ENCODE measurements at places on chromosomes 16 and 17. TPM values are rescaled to one million over a fixed set of nuclear protein-coding genes. Genes with fewer than 3 reads are reported as not detected.

Gene IRF8
- 29.5 TPM for total RNA-seq

Gene CHST4
- total RNA-seq: not detected

DNA sequence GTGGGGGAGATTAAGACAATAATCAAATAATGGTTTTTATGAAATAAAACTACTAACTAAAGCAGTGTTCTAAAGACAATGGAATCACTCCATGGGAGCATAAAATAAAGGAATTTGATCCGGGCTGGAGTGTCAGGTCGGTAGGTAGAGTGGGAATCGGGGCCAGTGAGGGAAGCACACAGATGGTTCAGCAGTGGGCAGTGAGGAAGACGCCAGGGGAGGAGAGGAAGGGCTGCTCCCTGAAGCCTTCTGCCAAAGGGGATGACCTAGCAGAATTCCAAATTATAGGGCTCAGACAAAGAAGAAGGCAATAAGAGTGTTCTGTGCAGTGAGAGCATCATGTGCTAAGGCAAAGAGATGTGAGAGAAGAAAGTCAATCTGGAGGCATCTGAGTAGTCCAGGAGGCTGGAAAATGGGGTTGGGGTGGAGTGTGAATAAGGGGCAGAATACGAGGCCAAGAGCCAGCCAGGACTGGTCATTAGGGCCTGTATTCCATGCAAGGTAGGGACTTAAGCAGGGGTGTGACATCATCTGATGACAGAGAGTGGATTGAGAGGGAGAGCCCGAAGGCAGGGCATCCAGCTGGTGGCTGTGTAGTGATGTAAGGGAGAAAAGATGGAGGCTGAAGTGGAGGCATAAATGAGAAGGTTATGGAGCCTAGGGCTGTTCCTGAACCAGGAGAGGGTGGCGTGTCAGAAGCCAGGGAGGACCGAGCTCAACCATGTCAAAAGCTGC is 137.6 kb downstream of the COPRS start:
- no peaks in the 10 kb centered on the region for H3K36me3 ChIP-seq
- no peaks in the 10 kb centered on the region for H3K27me3 ChIP-seq
- no peaks in the 10 kb centered on the region for H3K4me1 ChIP-seq
- no peak overlapping the region for H3K4me3 ChIP-seq

DNA sequence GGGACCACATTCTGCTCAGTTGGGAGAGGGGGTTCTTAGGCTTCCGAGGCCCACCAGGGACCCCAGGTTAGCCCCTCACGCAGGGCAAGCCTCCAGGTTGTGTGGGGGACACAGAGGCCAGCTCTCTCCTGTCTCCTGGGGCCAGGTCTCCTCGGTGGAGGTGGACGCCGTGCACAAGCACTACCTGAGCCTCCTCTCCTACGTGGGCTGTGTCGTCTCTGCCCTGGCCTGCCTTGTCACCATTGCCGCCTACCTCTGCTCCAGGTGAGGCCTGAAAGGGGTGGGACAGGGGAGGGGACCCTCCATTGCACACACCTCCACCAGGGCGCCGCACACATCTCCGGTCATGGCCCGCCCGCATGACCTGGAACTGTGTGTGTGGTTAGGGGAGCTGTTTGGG is 10.9 kb upstream of the ADGRG3 start:
- no peak overlapping the region for H3K4me3 ChIP-seq
- no peaks in the 10 kb centered on the region for H3K4me1 ChIP-seq
- DNase-seq: no peak
- H3K36me3 ChIP-seq: peaks cover 21% of the 10 kb centered on the region
- no peaks in the 10 kb centered on the region for H3K27me3 ChIP-seq

- H3K4me3 ChIP-seq: peak overlapping the region; percentile 94
- peaks cover 5% of the 10 kb centered on the region for H3K36me3 ChIP-seq
- peak overlapping the region; percentile 98 for H3K27ac ChIP-seq
- H3K27me3 ChIP-seq: no peaks in the 10 kb centered on the region
These were observed 789 bp downstream of the CSNK1D start for GRCh38 chr17:82272495-82273326.

DNA sequence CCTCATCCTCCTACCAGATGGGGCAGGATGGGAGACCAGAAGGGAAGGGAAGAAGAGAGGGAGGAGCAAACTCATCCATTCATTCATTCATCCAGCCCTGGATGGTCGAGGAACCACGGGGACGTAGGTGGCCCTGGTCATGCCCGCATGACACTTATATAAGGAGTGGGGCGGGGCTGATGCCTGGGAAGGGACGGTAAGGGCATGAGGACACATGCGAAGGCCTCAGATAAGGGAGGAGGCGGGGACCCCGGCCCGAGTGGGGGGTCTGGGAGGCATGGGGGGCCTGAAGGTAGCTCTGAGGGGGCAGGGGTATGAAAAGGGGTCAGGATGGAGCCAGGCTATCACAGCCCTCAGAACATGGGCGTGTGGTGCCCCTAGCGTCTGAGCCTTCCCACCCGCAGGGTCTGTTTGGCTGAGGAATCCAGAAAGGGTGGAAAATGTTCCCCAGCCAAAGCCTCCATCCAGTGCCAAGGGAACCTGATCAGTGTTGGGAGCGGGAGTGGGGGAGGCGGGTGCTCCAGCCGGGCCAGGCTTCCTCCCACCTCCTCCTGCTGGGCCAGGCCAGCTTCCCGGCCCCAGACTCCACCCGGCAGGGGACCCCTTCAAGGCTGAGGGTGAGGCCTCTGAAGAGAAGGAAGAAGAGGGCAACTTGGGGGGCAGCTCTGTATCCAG is 17.6 kb upstream of the CD79B start:
- no peaks in the 10 kb centered on the region for H3K36me3 ChIP-seq
- no peak for DNase-seq
- H3K27me3 ChIP-seq: no peaks in the 10 kb centered on the region
- no peak overlapping the region for H3K4me3 ChIP-seq

DNA sequence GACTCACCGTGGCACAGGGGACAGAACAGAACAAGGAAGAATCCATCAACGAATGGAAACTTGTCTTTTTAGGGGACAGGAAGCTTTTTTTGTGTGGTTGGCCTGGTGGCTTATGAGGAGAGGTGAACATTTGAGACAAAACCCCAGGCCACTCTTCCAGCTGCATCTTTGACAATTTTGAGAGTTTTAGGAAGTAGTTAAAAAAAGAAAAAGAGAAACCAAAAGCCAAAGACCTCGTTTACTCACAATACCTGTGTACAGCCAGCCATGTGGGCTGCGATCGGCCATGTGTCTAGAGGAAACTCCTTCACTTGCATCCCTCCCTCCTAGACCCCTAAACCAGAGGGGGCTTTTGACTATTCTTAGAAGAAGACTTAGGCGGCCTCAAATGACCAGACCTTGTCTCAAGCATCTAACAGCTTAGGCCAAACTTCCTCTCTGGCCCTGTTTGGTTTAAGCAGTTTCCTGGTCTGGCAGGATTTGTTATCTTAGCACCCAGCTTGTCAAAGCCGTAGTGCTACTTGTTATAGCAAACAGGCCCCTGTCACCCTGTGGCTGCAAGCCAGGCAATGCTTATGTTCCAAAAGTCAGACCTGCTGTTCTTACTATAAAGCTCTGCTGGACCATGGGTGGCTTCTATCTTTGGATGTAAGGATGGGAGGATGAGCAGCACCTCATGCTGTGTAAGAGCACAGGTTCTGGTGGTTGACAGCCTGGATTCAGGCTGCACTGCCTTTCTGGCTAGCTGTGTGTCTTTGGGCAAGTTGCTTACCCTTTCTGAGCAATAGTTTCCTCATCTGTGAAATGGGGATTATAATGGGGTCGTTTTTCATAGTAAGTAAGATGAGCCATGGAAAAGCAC is 17.7 kb downstream of the KSR1 start:
- H3K27ac ChIP-seq: no peak overlapping the region
- H3K27me3 ChIP-seq: no peaks in the 10 kb centered on the region
- no peaks in the 10 kb centered on the region for H3K36me3 ChIP-seq
- no peaks in the 10 kb centered on the region for H3K4me1 ChIP-seq

Data from Caco-2 (cell line).